ENCODE measurements at places on chromosomes 5 and 9.

- DNase-seq = no peak
Observed at GRCh38 chr9:34211395-34211794, 32.6 kb downstream of the UBAP1 start.

DNA sequence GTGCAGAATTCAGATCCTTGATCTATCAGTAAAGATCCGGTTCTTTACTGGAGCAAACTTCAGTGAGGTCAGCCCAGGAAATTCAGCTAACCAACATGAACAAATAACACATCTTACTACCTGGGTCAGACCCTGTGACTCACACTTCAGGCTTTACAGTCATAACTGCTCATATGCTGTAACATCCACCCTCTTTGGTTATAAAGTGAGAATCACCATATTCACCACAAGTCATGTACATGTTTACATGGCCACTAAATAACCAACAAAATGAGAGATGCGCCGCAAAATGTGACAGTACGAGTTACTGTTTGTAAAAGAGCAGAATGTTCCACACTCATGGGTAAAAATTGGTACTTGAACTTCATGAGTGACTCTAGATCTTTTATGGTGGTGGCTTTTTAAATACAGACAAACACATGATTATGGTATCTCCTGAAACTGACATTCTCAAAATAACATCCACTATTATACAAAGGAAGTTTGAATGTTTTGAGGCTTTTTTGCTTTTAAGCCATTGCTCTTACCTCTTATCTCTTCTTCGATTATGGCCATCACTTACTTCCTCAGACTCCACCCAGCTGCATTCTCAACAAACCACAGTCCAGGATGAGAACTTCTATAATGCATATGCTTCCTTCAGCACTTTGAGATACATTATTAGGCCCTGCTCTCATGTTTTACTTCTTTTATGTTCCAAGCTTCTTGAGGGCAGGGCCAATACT, 516.6 kb downstream of the RAB3C start:
- DNase-seq = peak; percentile 84

DNA sequence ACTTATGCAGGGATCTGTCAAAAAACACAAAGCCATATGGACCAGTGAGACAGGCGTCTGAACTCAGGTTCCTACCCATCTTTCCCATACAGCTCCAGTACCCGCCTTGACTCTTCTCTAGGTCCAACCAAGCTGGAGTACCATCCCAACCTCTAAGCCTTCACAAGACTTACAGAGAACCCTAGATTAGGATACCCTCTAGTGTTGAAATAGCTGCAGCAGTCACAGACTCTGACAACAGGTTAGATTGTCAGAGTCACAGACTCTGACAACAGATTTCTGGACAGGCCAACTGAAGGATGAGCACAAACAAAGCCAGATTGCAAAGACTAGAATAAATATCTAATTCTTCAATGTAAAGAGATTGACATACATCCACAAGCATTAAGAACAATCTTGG, 266.1 kb downstream of the GRIA1 start:
- DNase-seq = no peak

GRCh38 chr9:123679330-123679987, 250.5 kb downstream of the DENND1A start:
- DNase-seq = no peak

- DNase-seq = no peak
Observed at GRCh38 chr9:107489144-107489673, 360 bp downstream of the KLF4 start.

Measured in natural killer cell (primary cell).